ENCODE measurements at places on chromosomes 5 and 9.

DNA sequence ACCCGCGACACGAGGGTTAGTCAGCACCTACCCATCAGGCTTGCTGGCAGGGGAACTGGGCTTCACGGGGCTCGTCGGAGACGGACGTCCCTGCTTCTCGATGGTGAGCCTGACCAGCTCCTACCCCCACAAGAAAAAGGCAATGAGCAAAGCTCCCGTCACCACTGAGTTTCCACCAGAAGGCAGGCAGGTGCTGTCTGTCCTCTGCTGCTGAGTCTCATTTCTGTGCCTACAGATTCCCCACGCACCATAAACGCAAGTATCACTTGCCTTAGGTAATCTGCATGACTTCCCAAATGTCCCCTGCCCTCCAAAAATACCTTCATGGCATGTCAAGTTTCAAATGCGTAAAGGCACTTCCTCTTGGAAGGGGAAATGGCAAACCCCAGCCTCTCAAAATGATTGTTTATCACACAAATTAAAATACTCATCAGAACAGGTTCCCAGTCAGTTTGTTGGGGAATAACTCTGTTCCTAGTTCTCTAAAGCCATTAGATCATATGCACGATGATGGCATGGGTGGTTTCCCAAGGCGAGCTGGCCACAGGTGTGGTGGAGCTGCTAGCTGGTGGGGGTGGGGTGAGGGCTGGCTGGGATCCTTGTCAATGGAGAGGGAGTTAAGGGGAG is 85.0 kb downstream of the PRRT1B start:
- no peak for DNase-seq

GRCh38 chr5:107736638-107737037 is 65.9 kb upstream of the EFNA5 start:
- no peak for DNase-seq

GRCh38 chr9:87237336-87237735 is 260.3 kb upstream of the DAPK1 start:
- no peak for DNase-seq

- DNase-seq: no peak
These were observed 492.4 kb upstream of the KLF4 start for GRCh38 chr9:107982001-107982400.

DNA sequence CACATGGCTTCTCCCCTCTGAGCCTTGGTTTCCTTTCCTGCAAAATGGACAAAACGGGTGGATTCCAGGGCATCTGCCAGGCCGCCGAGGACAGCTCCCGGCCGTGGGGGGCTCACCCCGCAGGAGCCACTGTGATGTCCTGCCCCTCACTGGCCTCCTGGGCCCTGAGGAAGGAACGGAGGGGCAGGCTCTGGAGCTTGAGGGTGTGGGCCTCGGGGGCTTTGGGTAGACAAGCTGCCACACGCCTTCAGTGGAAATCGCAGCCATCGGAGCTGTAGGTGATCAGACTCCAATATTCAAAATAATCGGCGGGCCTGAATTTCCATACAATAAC is 32.2 kb upstream of the UBAC1 start:
- DNase-seq: no peak

DNA sequence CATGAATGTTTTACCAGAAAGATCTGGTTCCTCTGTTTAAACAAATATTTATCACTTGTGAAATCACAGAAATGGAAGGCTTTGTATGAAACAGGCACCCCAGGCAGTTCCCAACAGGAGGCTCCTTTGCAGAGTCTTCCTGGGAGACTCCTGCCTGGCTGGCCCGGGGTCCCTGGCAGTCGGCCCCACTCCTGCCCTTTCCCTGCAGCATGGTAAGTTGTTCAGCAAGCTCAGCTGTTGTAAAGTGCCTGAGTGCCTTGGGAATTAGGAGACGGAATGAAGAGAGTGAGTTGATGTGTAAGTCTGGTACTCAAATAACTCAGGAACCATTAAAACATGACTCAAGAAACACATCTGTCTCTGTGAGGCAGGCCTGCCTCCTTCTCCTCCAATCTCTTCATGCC is 17.5 kb upstream of the LHFPL2 start:
- no peak for DNase-seq

- DNase-seq: no peak
These were observed 247.3 kb downstream of the PSAT1 start for GRCh38 chr9:78544230-78544629.

DNA sequence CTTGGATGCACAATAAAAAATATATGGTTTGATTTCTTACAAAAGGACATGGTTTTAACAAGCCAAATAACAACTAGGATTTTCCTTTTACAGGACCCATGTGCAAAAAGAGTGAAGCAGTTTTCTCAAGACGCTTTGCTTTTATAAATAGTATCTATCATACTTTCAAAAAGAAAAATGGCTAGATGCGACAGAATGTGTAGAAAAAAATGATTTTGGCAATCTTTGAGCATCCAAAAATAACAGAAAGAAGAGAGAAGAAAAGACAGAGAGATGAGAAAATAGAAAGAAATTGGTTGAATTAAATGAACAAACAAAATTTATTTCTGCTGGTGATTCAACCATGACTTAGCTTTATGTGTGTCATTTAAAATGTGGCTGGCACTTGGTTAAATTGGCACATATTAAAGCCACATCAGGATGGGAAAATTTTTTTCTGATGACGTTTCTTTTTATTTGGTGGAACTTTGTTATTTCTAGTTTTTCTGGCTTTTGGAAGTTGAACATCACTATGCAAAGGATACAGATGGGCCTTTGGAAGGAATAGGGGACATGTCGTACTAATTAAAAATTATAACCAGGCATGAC is 35.6 kb upstream of the NREP start:
- DNase-seq: no peak

GRCh38 chr5:104739905-104740304 is 1177.3 kb upstream of the NUDT12 start:
- no peak for DNase-seq

DNA sequence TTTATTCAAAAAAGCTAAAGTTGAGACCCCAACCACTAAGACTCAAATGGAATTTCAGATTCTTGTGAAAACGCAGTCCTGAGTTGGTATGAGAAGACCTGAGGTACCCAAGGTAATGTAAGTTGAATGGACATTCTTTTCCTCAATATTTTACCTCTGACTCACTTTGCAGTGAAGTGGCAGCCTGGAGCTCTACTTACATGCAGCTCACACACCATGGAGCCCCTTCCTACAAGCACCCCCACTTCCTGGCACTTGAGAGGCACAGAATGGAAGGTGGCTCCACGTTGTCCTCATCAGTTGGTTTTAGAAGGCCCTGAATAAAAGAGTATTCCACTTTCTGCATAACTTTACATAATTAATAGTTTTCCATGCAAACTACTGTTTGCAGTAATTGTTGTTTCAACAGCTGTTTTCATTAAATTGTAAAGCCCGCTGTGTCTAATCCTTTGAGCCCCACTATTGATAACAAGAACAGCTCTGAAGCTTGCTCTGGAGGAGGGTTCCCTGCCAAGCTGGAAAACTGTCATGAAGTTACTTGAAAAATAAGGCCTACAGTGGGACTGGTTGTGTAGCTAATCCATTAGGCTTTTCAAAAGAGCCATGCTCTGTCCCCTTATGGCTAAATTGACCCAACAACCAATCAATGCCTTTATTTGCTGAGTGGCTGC is 102.2 kb upstream of the SPATA31D4 start:
- no peak for DNase-seq

DNA sequence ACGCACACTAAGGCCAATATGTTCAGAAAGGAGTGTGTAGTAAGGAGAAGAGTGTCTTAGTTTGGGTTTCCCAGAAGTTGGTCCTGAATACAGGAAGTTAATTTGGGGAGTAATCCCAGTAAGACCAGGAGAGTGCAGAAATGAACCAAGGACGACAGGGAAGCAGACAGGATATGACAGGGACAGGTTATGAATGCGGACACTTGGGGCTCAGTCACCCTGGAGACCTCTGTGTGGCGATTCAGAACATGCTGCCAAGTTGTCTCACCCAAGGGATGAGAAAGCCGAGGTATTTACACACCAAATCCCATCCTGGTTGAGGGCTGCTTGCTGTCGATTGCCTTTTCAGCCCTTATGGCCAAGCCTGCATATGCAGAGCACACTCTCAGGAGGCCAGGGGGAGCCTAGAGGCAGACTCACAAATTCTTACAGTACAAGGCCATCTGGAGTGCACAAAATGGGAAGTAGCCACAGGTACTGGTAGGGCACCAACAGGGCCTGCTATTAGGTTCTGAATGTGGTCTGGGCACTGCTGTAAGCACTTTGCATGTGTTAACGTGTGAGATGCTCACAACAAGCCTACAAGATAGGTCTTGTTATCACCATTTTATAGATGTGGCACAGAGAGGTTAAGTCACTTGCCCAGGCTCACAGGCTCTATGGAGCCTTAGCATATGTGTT is 233.1 kb upstream of the ANKRD55 start:
- DNase-seq: no peak

GRCh38 chr5:148791334-148791667 is 35.1 kb upstream of the ADRB2 start:
- no peak for DNase-seq

DNA sequence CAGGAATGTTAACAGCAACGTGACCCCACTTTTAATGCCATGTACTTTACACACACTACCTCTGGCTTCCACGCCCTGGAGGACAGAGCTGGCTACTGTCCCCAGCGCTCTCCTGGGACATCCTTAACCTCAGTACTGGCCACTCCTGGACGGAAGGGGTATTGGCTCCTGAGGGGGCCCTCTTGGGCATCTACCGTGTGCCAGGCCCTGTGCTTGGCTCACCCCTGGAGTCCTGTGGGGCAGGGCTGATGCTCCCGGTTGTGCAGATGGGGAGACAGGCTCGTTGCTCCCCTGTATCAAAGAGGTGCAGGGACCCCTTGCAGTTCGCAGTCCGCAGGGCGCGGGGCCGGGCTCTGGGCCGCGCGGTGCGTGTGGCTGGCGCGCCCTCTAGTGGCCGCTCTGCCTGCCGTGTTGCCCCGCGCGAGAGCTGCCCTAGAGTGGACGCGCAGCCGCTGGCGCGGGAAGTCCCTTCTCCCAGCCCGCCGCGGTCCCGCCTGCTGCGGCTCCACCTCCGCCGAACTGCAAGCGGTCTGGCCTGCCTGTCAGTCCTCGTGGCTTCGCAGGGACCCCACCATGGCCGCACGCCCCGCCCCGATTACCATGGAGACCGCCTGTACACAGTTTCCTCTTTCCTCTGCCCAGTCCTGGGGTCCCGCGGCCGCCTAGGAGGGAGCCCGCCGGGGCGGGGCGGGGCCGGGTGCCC is at the start of gene WDR38:
TSS of gene WDR38 (plus strand) at position 632 of the 703 bp plus-strand sequence. CDS start 72 bp downstream, outside the sequence.
- peak; percentile 54 for DNase-seq

DNA sequence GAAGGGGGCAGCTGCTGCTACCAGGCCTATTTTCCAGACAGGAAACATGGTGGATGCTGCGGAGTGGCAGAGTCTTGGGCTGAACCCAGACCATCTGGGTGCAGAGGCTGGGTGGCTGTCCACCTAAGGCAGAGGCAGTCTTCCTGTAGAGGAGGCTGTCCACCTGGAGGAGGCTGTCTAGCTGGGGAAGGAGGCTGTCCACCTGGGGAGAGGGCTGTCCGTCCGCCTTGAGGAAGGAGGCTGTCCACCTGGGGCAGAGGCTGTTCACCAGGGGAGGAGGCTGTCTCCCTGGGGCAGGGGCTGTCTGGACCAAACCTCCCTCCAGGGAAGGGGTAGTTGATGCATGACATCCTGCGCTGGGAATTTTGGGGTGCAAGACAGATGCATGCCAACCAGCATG is 39.2 kb upstream of the BARHL1 start:
- DNase-seq: no peak

GRCh38 chr9:107639426-107639825 is 149.9 kb upstream of the KLF4 start:
- DNase-seq: no peak

- no peak for DNase-seq
These were observed 212.3 kb upstream of the RORB start for GRCh38 chr9:74284581-74285450.

DNA sequence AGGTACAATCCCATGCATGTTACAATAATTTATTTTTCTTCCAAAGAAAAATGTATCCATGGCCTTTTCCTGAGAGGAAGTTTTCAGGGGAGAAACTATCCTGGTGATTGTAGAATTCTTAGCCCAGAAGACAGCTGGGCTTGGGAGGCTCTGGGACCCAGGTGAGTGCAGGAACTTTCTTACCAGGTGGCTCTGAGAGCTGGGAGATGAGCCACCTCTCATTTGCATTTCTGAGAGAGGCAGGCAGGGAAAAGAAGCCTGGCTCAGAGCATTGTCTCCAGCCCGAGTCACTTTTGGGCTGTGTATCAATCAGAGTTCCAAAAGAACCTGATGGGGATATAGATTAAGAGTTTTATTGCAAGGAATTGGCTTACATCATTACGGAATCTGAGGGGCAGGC is 52.7 kb downstream of the ALG2 start:
- DNase-seq: no peak

DNA sequence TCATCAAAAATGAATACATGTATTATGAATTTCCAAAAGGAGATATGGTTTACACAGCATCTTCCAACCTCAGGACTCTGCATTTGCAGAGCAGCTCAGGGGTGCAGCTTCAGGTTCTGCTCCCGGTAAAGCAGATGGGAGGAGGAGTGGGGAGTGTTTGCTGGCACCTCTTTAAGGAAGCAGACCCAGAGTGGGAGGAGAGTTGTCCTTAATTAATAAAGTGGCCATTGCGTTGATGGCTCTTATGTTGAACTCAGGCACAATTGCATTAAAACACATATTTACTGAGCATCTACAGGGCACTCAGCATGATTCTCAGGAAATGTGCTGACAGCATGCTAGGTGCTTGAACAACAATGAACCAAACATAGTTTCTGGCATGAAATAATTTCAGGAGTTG is 121.0 kb downstream of the PDZD2 start:
- no peak for DNase-seq

DNA sequence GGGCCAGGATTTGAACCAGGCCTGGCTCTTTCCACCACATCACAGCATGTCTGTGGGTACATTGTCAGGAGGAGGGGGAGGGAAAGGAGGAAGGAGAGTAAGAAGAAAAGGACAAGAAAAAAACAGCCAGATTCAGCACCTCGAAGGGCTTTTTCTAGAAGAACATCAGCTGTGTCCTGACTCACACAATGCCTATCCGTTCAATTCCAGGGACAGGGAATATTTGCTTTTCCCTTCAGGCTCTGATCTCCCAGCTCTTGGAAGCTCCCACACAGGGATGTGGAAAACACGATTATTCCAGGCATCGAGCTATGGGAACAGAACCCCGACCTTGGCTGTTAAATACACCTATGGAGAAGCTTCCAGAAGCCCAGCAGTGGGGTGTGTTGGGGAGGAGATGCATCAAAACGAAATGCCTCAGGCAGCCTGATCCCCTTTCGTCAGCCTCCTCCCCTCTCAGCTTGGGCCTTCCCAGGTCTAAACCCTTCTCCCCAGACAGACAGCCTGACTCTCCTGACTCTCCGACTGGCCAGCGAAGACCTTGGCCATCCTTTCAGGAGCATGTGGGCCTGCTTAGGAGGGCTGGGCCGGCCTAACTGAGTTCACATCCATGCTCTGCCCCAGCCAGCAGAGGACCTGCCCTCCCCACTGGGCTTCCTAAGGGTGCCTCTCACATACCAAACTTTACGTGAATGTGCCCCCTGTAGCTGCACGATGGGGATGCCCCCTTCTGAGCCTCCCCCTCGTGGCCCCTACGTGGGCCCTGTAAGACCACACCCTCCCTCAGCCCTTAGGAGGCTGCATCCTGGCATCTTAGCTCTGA is 54.4 kb downstream of the NEURL1B start:
- no peak for DNase-seq
